ENCODE measurements at places on chromosomes 3 and 15.

DNA sequence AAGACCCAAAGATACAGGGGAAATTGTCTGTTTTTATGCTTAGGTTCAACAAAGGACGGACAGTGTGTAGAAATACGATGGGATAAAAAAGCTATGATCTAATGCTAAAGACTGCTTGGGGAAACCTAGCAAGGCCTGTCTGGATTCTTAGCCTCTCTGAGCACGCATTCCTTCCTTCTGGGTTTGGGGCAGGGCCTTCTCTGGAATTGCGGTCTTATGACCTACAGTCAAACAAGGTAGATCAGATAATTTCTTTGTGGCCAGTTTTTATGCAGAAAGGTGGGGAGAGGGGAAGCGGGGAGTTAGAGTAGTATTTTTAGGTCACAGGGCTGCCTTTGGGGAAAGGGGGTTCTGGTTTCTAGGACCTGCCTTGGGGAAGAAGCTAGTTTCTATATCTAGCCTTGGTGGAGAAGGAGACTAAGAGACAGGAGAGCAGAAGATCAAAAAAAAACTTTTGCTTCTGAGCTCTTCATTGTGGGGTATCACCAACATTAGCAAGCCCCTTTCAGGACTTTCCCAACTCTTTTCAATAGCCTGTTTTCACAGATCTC is 39.1 kb upstream of the LIPC start:
- DNase-seq, result no peak

DNA sequence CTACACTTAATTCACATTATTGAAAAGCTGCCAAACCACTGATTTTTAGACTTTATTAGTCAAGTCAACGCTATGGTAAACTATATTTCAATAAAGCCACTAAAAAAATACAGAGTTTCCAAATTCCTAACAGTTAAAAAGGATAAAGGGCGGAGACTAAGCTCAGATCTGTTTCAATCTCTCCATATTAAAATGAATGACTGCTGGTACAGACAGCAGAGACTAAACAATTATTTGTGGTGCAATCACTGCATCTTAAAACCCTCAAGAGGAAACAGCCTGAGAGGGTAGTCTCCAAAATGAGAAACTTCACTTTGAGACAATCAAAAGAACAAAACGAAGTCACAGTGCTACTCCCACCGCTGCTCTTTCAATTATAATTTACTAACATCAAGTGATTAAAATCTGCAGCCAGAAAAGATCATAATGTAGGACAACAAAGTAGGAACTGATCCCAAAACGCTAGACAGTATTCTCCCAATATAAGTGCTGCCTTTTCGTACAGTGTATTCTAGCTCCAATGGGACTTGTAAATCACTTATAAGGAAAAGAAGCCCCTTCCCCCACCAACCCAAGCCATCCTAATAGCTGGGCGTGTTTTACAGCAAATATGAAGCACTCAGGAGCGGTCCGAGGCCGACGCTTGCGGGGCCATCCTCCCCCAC is 1.2 kb downstream of the UBP1 start:
- no peak for DNase-seq

- no peak for DNase-seq
Observed at GRCh38 chr3:52537726-52538421, 1.5 kb downstream of the UQCC5 start.

- DNase-seq, result no peak
Observed at GRCh38 chr3:171354049-171354705, 106.0 kb downstream of the TNIK start.

DNA sequence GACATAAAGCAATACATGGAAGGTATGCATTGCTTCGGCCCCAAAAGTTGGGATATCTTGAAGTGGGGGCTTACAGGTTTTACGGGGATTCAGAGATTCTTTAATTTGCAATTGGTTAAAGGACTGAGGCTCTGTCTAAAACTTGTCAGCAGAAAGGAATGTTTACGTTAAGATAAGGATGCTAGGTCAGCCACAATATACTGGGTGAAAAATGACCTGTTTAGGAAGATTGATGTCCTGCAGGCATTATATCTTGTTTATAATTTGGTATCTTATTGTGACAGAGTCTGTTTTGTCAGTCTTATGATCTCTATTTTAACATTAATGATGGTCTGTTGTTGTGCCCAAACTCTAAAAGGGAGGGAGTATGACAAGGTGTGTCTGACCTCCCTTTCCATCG is 15.3 kb upstream of the CCNDBP1 start:
- no peak for DNase-seq

DNA sequence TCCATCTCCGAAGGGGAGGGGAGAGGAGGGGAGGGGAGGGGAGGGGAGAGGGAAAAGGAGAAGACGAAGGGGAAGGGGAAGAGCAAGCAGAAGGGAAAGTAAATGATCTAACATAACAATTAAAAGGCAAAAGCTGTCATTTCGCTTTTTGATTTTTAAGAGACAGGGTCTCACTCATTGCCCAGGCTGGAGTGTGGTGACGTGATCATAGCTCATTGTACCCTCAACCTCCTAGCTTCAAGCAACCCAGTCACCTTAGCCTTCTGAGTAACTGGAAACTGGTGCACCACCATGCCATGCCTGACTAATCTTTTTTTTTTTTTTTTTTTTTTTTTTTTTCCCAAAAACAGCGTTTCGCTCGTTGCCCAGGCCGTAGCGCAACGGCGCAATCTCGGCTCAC is 22.6 kb downstream of the ADAM10 start:
- DNase-seq, result no peak

GRCh38 chr3:11536936-11537612 is 106.6 kb downstream of the VGLL4 start:
- no peak for DNase-seq

GRCh38 chr15:92928225-92928750 is 28.2 kb downstream of the CHD2 start:
- no peak for DNase-seq

DNA sequence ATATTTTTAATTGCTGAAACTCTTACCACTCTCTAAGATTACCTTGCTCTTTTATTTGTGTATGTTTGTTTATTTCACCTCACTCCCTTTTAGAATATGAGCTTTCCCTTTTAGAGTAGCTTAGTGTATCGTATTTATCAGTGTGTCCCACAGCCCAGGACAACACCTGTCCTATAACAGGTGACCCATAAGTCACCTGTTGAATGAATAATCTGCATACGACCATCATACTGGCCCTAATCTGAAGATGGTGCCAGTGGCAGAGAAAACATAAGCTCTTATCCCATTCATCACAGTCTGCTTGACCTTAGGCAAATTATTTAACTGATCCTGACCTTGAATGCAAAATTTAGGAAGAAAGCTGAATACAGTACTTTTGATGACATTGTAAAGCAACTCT is 254.6 kb upstream of the NR2F2 start:
- DNase-seq, result no peak

DNA sequence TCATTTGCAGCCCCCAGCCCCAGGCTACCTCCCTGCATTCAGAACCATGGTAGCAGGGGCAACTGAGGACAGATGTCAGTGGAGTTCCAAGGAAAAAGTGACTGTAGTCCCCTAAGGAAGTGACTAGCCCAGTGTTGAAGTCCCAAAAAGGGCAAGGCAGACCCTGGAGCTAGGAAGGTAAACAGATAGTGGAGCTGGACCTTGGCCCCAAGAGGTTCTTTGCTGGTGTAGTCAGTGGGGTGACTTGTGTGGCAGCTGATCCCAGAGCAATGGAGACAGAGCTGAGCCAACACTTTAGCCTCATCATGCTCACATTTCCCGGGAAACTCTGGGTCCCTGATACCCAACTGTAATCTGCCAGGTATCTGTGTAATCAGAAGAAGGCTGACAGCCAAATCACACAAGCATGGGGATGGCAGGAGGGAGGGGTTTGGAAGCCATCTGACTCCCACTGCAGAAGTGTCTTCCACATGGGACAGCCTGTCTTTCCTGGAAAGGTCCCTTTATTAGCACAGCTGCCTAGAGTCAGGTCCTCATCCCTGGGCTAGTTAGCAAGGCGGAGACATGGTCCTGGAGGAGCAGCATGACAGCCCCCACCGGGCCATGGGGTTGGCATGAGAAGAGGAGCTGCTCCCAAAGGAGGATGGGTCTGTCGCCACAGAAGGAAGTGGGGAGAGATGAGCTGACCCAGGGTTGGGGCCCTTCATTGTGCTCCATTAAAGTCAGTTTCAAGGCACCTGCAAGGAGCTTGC is 39.8 kb downstream of the PXYLP1 start:
- no peak for DNase-seq

GRCh38 chr15:82647835-82648256 is 683 bp upstream of the CPEB1 start:
- DNase-seq, result no peak

- DNase-seq, result no peak
Observed at GRCh38 chr3:154195620-154196356, 74.6 kb downstream of the ARHGEF26 start.

- no peak for DNase-seq
Observed at GRCh38 chr3:178844916-178845315, 226.7 kb downstream of the ZMAT3 start.

GRCh38 chr15:61301701-61302100 is 72.6 kb upstream of the RORA start:
- no peak for DNase-seq

DNA sequence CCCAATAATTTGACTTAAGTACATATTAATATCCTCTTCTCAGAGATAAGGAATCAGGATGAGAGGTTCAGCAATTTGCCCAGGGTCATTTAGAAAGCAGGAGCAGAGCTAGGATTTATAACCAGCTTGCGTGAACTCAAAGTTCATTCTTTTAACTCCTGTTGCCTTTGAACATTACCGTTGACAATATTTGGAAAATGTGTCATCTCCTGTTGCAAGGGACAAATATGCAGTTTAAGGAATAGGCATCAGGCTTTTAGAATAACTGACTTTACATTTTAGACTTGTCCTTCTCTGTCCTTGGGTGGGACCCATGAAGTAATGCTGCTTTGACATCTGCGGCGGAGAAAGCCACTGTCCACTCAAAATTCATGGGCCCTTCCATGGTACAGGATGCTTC is 252.2 kb upstream of the RGMA start:
- no peak for DNase-seq

DNA sequence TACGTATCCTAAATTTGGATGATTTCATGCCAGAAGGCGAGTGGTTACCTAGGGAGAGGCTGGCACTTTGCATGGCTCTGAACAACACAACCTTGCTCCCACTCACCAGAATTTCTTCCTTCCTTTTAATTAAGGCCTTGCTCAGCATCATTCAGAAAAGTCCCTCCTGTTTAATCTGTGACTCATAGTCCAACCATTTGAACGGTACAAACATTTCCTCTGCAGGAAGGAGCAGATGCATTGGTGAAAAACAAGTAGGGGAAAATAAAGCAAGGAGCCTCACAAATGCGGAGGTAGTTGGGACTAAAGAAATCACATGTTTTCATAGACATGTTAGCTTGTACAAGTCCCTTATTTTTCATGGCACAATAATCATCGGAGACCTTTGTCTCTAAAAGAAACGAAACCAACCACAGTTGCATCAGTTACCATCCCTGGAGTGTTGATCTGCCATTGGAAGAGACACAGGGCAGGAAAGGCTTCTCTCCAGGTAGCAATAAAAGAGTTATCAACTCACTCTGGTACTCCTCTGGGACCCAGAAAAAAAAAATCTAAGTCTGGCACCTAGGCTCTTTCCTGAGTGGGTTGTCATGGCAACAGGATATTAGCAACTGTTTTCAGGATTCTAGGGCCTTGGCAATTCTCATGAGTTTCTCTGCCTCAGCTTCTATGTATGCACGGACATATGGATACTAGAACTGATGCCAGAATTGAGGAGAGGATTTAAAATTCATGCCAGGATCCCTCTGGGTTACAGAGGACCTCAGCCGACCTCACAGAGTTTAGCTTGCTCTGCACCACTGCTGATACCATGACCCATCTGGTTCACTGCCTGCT is 255.4 kb upstream of the ARPP21 start:
- DNase-seq, result peak; percentile 88

GRCh38 chr3:112632596-112632995 is 8.3 kb downstream of the CCDC80 start:
- no peak for DNase-seq

GRCh38 chr15:67164401-67164791 is 90.1 kb downstream of the AAGAB start:
- no peak for DNase-seq

DNA sequence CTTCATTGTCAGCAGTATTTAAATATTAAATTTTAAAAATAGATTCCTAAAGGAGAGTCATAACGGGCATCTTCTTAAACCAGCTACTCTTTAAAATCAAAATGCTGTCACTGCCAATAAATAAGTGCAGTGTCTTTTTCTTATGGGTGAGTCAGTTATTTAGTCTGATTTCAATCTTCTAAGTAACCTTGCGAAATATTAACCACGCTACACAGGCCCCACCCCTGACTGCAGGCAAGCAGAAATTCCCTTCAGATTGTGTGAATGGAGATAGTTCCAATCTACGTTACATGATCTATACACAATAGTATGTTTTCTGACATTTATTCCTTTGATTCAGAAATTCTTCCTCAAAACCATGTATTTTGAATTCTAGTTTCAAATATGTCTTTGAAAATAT is 141.5 kb downstream of the GADL1 start:
- DNase-seq, result no peak

DNA sequence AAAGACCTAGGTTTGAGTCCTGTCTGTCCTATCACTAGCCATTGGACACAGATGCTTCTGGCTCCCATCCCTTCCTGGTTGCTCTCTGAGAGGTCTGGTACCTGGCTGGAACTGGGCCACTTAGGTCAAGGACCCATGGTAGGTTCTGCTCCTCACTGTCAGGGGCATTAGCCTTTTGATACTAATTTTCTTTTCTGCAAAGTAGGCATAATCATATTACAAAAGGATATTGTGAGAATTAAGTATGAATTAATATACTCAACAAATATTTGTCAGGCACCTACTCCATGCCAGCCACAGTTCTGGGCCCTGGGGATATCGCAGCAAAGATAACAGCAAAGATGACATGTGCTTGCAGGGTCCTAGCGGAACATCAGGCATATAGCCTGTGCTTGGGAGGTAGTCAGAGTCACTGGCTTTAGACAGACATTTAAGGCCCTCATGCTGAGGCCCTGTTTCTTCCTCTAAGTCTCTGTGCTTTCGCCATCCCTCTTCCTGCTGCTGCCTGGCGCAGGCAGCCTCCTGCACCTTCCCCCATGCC is 25.6 kb upstream of the LCTL start:
- no peak for DNase-seq

DNA sequence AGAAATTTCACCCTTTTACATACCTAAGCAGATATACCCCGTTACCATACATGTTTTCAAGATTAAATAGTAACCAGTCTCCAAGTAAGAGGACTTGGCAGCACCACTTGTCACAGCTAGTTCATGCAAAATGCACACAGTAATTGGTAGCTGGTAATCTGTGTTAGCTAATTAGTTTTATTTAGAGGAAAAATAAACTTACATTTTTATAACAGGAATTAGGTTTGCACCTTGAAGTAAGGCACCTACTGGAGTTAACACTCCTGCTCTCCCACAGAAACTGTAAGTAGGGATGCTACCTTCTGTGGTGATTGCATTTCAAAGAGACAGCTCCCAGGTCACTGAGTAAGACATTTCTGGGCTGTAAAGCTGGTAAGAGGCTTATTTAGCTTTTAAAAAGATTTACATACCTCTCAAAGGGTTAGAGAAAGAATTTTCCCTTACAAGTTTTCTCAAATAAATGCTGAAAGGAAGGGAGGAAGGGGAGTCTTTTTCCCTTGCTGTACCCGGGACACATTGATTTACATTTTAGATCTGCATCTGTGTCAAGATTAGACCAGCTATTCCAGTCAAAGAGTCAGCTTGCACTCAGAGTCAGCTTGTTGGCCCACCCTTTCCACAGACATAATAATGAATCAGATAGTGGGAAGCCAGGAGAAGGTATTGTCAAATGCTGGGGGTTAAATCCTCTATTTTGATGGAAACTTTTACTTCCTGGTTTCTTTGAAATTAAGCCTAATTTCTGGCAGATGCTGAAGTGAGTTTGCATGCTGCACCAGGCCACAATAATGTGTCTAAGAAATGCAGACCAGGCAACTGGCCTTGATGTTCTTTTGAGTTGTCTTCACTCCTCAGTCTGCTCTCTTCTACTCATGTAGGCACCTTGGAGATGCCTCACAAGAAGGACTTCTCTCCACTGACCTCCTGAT is 77.6 kb upstream of the CHD2 start:
- DNase-seq, result peak; percentile 65
